GM19239 (cell line): ENCODE measurements at places on chromosomes 6 and 20.
A peak's percentile ranks its signal among the peaks of the same experiment; 100 is the strongest.

- no peak for DNase-seq
Measured at GRCh38 chr20:22745194-22745500, 160.8 kb upstream of the FOXA2 start.

DNA sequence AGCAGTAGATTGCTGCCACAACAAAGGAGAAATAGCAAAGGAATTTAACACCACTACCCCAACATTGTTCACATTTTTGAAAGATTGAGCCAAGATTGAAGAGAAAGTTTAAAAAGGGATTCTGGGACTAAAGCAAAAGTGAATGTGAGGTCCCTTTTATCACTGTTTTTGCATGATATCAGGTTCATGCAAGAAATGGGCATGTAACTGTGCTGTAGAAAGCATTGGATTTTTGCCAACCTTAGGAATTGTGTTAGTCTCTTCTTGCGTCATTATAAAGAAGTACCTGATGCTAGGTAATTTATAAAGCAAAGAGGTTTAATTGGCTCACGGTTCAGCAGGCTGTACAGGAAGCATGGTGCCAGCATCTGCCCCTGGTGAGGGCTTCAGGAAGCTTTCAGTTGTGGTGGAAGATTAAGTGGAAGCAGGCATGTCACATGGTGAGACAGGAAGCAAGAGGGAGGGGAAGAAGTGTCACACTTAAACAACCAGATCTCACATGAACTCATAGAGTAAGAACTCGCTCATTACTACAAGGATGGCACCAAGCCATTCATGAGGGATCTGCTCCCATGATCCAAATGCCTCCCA is 4.6 kb upstream of the GJB7 start:
- DNase-seq = no peak

DNA sequence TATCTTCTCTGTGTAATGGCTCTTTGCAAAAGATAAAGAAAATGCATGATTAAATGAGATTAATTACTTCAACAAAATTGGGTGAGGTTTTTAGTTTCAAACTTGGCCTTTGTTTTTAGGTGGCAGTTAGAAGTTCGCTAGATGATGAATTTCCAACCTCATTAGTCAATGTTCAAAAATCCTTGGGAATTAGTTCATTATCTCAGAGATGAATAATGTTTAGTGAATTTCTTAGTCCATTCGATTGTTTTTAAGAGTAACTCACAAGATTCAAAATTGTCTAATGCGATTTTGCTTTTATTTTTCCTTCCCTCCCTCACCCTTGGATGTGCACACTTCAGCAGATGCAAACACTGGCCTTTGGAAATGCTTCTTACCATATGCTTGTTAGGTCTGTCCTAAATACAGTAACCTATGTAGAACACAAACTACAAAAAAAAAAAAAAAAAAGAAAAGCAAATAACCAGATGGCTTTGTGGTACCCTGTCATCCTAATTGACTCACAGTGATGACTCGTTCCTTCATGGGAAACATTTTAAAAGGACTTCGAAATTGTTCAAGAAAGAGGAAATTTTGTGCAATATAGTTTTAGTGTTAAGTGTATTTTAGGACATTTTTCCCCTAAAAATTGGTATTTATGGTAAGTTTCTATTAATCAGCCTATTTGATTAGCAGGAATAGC is 66.7 kb downstream of the FAM229B start:
- no peak for DNase-seq

DNA sequence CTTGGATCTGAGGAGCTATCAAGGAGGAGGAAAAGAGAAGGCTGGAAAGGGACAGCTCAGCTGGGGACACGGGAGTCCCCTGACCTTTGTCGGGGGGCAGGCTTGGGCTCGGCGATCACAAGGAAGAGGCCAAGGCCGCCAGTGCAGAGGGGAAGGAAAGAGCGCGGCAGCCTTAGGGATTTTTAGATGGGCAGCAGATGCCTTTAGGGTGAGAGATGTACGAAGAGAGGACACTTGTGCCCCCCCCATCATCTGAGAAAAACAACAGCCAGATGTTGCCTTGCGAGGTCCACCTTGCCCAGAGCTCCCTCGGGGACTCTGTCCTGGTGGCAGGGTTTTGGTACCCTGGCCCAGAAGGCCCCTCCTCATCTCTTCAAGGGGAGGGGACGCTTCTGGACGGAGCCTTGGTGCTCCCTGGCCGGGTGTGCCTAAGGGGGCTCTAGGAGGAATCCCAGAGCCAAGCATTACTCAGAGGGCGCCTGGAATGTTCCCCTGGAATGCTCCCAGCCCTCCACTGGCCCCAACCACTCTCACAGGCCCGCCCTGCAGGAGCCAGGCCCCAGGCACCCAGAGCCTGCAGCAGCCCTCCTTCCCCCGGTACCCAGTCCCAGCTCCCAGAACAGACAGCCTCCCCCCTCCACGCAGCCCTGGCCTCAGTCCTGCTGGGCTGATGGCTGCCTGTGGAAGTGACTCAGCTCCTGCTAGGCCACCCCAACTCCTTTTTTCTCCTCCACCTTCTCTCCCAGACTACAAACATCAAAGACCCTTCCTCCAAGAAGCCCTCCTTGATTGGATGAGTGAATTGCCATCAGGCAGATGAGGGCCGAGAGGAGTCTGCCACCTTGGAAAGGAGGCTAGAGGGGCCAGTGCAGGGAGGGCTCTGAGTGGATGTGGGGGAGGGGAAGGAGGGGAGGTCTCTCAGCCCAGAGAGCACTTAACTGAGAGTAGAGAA is 1.8 kb downstream of the ADAM33 start:
- no peak for DNase-seq

DNA sequence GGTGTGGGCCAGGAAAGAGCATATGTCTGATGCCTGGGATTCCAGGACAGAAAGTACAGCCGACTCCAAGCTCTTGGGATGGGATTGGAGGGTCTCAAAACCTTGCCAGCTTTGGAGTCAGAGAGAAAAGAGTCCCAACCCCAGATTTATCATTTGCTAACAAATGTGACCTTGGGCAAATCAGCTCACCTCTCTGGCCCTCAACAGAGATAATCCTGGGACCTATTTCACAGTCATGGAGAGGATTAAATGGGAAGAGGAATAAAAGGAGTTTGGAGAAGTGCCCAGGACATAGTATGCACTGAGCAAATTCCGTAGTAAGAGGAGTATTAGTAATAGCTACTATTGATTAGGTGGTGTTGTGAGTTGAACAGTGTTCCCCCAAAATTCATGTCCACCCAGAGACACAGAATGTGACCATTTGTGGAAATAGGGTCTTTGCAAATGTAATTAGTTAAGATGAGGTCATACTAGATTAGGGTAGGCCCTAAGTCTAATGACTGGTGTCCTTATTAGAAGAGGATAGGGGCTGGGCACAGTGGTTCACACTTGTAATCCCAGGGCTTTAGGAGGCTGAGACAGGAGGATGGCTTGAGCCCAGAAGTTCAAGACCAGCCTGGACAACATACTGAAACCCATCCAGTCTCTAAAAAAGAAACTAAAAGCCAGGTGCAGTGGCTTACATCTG is 17.1 kb downstream of the RIPOR3 start:
- no peak for DNase-seq

DNA sequence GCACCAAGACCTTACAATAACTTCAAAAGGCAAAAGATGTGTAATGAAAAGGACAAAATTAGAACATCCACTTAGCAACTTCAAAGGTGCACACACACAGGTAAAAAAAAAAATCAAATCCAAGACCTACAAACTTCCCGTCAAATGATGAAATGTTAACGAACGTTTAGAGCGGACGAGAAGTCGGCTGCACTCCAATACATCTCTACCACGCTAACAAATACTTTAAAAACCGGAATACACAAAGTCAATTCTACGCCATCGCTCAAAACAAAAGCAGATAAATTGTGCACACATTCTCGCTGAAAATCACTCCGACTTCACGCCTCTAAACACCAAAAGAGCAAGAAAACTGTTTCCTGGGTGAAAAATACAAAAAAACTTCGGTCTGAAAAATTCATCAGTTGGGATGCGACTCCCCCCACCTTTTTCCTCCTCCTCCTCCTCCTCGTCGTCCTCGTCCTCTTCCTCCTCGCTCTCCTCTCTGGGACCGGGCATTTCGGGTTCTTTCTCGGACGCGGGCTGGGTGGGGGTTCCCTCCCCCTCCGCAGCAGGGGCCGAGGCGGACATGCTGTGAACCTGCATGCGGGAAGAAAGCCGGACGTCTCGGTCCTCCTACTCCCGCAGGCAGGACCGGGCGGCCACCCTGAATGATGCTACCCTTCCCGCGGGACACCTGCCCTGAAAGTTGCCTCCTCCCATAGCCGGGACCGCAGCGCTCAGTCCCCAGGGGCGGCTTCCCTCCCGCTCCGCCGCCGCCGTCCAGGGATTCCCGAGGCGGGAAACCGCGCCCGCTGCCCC is 712 bp downstream of the DEK start:
- no peak for DNase-seq

GRCh38 chr6:138680085-138680484 is 93.5 kb upstream of the CCDC28A start:
- DNase-seq = no peak

GRCh38 chr6:73699676-73700459 is 3.9 kb downstream of the CD109 start:
- no peak for DNase-seq

DNA sequence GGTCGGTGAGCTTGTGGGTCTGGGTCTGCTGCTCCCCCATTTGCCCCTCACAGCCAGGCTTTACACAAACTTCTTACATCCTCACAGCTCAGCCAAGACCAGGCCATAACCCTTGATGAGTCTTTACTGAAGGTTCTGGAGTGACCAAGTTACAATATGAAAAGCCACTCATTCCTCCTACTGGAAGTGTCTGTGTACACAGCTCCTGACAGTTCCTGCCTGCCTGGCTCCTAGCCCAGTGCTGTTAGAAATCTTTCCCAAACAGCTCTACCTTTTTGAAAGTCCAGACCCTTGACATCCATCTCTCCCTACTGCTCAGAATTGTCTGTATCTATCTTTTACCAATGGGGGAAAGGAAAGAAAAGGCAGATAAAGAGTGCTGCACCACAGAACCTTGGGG is 106.9 kb downstream of the PAX1 start:
- no peak for DNase-seq

DNA sequence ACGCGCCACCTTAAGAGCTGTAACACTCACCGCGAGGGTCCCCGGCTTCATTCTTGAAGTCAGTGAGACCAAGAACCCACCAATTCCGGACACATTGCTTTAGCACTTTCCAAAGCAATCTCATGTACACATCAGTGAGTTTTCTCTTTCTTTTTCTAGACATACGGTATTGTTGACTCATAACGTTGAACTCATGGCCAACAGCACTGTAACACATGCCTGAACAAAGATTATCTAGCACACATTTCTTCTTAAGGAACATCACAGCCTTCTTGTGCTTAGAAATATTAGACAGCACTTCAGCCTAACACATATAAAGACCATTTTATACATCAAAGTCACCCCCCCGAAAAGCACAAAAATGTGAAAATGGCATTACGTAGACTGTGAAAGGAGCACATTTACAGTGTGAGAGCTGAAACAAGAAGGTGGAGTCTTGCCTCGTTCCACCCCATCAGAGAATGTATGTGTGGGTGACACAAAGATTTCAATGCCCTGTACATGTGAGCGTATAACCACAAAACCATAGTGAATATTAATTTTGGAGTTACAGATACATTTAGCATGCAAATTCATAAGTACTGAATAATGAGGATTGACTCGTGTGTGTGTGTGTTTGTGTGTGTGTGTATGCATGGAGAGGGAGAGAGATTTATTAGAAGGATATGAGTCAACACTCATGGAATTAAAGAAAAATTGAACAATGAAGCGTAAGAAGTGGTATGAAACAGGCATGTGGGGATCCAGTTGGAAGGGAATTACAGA is 134.1 kb downstream of the FAM83B start:
- no peak for DNase-seq

DNA sequence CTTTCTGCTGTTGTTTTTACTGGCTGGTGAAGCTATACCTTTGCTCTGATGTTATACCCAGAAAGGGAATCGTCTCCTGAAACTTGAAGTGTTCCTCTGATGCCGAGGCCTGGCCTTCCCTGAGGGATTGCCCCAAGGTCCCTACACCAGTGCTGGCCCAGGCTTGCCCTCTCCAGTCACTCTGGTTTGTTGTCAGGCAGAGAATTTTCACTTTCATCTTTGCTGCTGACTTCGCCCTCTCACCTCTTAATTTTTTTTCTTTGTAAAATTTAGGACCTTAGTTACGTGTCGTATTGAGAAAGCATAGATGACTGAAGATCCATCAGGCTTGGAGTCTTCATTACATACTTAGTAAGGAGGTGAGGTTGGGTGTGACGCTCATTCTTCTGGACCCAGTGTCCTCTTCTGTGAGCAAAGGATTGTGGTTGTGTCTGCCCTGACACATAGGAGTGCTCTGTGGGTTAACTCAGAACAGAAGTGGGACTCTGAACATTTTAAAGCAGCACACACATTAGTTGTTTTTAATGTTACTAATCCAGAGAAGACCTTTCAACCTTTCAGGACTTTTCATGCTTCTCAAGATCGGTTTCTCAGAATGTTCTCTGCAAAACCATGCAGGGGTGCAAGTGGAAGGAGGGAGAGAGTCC is 45.4 kb downstream of the TULP4 start:
- DNase-seq = peak; percentile 30

- no peak for DNase-seq
Measured at GRCh38 chr20:62376112-62377063, 9.3 kb upstream of the LAMA5 start.

DNA sequence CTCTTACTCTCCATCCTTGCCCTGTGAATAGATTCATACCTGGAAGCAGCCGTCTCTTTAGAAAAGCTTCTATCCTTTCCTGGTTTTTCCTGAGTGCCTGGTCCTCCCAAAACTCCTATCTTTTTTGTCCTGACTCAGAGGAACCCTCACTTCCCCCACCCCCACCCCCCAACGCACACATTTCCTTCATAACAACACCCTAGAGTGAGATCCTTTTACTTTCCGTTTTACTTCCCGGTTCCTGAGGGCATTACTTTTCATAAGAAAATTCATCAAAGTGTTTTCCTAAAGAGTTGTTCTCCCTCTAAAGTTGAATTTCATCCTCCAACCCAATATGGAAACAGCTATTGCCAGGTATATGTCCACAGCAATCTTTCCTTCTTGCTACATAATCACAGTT is 327.0 kb downstream of the NRN1 start:
- no peak for DNase-seq

DNA sequence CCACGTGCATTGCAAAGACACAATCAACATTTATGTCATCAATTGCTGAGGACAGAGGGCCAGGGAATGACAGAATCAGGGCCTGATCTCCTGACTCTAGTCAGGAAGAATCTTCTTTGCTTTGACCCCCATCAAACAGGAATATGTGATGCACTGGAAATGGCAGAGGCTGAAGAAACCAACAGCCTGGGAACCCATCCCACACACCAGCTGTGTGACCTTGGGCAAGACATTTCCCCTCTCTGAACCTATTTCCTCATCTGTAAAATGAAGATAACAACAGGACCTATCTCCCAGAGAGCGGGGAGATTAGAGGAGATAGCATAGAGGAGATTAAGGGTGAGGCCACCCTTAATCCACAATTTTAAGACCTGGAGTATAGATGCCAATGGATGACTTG is 1.5 kb downstream of the HNF4A start:
- no peak for DNase-seq

DNA sequence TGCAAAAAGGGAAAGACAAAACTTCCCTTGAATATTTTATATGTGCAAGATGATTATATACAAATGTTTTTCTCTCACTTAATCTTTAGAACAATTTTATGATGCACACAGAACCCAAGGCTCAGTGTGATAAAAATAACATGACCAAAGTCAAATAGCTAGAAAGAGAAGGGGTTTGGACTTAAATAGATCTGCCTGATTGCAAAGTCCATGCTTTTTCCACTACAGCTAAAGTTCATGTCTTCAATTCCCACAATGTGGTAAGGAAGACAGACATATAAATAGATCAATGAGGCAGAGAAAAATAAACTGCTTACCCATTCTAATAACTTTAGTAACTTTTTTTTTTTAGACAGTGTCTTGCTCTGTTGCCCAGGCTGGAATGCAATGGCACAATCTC is 143.8 kb downstream of the CDK19 start:
- no peak for DNase-seq

- no peak for DNase-seq
Measured at GRCh38 chr6:105921781-105922180, 164.4 kb upstream of the PRDM1 start.
